ENCODE measurements at places on chromosomes 3 and 15. TPM values are rescaled to one million over a fixed set of nuclear protein-coding genes. Genes with fewer than 3 reads are reported as not detected.

The CKMT1A gene
- total RNA-seq = 2.7 TPM

The NFKBIZ gene
- 5.2 TPM for total RNA-seq

The TEX9 gene
- total RNA-seq = 4.8 TPM

The ELP6 gene
- total RNA-seq = 27.5 TPM

The STAB1 gene
- not detected for total RNA-seq

The NANOGP8 gene
- not detected for total RNA-seq

The MUSTN1 gene
- total RNA-seq = not detected

The LNP1 gene
- 0.66 TPM for total RNA-seq

The TMEM39A gene
- total RNA-seq = 25.9 TPM

The IGDCC3 gene
- total RNA-seq = 0.20 TPM

The COMMD4 gene
- 183 TPM for total RNA-seq

The IRAK2 gene
- 32.0 TPM for total RNA-seq

The MUC13 gene
- total RNA-seq = 8.7 TPM

The NPAP1 gene
- total RNA-seq = not detected

The EBLN2 gene
- total RNA-seq = 0.25 TPM

The LMAN1L gene
- total RNA-seq = not detected

The PIK3CA gene
- 6.3 TPM for total RNA-seq

The NTRK3 gene
- 21.7 TPM for total RNA-seq

The HTR3E gene
- total RNA-seq = not detected

The ACP3 gene
- 0.26 TPM for total RNA-seq

The GXYLT2 gene
- 1.5 TPM for total RNA-seq

The UBAP1L gene
- 0.48 TPM for total RNA-seq

The MEGF11 gene
- 0.48 TPM for total RNA-seq

The CNTN4 gene
- total RNA-seq = not detected

The RTP3 gene
- not detected for total RNA-seq

The NEK4 gene
- 13.4 TPM for total RNA-seq

The SLC51A gene
- not detected for total RNA-seq

The DPPA4 gene
- total RNA-seq = not detected

The ARPIN gene
- total RNA-seq = 12.6 TPM

The FBXL2 gene
- 5.4 TPM for total RNA-seq

The OSBPL10 gene
- 15.5 TPM for total RNA-seq

The ZNF80 gene
- not detected for total RNA-seq

The GUCA1C gene
- total RNA-seq = not detected

The FAM107A gene
- not detected for total RNA-seq

The HERC2 gene
- 47.0 TPM for total RNA-seq
